Peyer's patch (tissue), 4 donors: ENCODE measurements at places on chromosomes 13 and 19. TPM values are rescaled to one million over a fixed set of nuclear protein-coding genes. Genes with fewer than 3 reads are reported as not detected.
A peak's percentile ranks its signal among the peaks of the same experiment; 100 is the strongest.

Gene PIN1
- 57.8 TPM for total RNA-seq

DNA sequence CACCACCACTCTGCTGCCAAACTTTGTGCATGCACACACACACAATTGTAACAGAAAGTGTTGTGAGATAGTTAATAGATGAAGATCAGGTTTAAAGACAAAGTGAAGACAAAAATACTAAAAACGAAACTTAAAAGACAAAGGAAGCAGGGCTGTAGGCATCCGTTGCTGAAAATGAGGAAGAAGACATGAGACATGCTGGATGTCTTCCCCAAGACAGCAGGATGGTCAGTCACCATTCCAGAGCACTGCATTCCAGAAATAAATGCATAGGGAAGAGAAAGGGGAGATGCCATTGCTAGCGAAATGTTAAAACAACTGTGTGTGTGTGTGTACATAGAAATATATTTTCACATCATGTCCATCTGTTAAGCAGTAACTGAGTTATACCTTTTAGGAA lies 520.1 kb downstream of the SUCLA2 start:
- DNase-seq: no peak

GRCh38 chr13:39463611-39464010 lies 139.4 kb downstream of the LHFPL6 start:
- DNase-seq: no peak

DNA sequence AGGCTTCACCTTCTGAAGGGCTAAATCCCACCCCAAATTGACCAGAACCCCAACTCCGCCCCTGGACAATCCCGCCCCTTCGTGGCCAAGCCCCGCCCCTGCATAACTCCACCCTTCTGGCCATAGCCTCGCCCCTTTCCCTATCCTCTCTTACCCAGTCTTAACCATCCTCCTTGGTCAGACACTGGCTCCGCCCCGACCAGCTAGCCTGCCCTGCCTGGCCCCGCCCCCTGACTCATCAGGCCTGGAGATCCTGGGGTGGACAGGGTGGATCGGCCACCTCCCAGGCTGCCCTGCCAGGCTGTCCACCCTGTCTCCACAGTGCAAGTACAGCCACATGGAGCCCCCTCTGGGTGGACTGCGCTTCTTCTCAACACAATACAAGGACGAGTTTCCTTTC lies 8.0 kb upstream of the ZNF358 start:
- peak; percentile 92 for DNase-seq

- DNase-seq: peak; percentile 26
Observed at GRCh38 chr19:40523322-40524047, 53.2 kb upstream of the SHKBP1 start.

GRCh38 chr19:57099199-57099661 lies 20.6 kb upstream of the USP29 start:
- DNase-seq: peak; percentile 26

DNA sequence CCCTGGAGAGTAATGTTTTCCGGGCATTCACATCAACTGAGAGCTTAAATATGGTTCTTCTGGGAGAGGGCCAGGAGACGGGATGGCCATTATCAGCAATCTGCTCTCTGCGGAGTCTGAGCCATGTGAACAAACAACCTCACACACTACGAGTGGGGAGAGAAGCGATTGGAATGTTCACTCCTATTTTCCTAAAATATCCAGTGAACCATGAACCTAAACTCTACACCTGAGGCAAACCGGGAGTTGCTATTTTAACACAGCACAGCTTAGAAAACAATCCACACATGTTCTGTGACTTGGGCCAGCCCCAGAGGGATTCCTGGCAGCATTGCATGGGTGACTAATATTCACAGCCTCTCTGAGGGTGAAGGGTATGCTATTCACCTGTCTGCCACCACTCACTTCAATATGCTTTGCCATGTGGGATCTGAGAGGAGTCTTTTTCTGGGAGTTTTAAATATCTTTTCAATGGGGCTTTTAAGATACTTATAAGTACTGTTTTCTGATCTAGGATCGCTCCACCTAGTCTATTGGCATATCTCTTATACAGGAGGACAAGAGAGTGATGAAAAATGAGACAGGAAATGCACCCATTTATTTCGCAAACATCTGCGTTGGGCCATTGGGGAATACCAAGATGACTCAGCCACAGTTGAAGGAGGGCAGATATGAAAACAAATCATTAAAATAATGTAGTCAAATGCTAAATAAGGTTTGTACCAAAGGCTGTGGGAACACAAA lies 72.6 kb upstream of the SERP2 start:
- DNase-seq: no peak
